ENCODE measurements at places on chromosomes 5 and 9.

DNA sequence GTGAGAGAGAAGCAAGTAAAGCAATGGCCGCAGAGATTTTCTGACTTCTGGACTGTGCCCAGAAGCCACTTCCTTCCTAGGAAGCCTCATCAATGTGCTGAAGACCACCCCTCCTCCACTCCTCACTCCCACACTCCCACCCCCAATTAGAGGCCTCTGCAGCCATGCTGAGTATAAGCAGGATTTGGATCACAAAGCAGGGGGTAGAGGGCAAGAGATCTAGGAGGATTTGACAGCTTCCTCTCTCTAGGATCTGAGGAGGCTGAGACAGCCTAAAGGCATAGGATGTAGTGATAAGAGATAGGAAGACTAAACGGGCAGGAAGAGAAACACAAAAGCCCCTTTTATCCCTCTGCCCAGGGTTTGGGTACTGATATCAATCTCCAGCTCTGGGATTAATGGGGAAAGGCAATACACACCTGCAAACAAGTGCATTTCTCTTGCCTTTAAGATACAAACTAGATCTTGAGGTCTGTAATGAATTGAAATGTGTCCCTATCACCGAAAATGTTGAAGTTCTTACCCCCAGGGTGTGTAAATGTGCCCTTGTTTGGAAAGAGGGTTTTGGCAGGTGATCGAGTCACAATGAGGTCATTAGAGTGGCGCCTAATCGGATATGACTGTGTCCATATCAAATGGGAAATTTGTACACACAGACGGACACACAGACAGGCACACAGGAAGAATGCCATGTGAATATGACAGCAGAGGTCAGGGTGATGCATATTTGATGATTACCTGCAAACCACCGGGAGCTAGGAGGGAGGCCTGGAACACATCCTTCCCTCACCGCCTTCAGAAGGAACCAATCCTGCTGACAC is 28.5 kb downstream of the KCNV2 start:
- DNase-seq = no peak

GRCh38 chr5:67181648-67182221 is 14.9 kb downstream of the CD180 start:
- no peak for DNase-seq

GRCh38 chr9:111743275-111743674 is 51.5 kb downstream of the SHOC1 start:
- DNase-seq = no peak

- peak; percentile 35 for DNase-seq
Observed at GRCh38 chr9:37036776-37037502, 2.9 kb upstream of the PAX5 start.
